ENCODE measurements at places on chromosomes 6 and 20.

DNA sequence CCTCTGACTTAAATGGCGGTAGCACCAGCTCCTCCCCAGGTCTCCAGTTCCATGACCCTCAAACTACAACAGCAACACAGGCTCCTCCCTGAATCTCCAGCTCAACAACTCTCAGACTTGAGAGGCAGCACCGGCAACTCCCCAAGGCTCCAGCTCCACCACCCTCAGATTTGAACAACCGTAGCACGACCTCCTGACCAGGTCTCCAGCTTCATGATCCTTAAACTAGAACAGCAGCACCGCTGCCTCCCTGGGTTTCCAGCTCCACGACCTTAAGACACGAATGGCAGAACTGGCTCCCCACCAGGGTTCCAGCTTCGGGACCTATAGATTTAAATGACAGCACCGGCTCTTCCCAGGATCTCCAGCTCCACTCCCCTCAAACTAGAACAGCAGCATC lies 325.8 kb downstream of the PREX1 start:
- no peak for DNase-seq

- DNase-seq: no peak
These were observed 52.4 kb upstream of the MRPS10 start for GRCh38 chr6:42269974-42270510.

DNA sequence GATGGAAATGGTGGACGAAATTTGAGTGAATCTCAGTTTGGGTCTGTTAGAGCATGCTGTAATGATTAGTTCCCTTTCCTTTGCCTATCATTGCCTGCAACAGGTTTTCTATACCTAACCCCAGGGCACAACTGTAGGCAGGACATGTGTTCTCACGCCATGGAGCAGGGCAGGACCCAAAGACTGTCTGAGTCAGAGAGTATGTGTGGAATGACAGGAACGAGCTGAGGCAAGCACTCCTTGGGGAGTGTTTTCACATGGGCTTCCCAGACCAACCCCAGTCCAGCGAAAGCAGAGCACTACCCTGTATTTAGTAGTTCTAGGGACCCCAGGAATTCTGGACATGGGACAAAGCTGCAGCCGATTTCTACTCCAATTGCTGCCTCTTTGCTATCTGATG lies 234.2 kb downstream of the HACE1 start:
- DNase-seq: no peak

DNA sequence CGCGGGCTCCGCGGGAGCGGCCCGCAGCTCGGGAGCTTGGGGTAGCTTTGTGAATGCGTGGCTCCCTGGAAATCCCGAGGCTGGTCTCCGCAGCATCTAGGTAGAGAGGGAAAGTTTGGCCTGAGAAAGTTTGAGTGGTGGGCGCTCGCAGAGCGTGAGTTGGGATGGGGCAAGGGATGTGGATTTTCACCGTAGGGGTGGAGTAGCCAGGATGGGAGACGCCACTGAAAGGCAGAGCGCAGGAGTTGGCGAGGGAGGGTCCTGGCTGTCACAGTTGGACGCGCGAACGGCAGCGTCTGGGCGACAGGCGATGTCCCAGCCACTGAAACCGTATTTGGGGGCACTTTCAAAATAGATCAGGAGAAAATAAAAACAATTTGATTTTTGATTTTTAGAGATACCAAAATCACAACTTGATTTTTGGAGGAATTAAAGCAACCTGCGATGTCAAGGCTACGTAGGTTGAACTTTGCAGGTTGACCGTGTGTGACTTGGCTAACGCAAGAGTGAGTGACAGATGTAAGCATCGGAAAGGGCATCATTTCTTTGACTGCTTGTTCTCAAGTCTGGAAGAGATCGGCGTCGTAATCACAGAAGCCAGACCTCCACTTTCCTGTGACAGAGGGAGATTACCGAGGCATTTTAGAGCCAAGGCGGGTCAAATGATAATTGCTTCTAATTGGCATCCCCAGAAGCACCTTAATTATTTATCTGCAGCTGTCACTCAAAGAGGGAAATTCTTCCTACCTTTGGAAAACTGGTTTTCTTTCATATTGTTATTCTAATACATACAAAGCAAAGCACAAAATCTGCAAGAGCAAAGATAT lies 646 bp downstream of the HEY2 start:
- DNase-seq: no peak

GRCh38 chr6:135319819-135320218 lies 138.7 kb downstream of the MYB start:
- DNase-seq: no peak

Data from right forelimb (tissue), 1 donor.